ENCODE measurements at places on chromosomes 13 and 19.

GRCh38 chr19:28636016-28636629 is 576.8 kb downstream of the UQCRFS1 start:
- DNase-seq: no peak

- no peak for DNase-seq
Measured at GRCh38 chr13:57748096-57748495, 116.6 kb downstream of the PCDH17 start.

DNA sequence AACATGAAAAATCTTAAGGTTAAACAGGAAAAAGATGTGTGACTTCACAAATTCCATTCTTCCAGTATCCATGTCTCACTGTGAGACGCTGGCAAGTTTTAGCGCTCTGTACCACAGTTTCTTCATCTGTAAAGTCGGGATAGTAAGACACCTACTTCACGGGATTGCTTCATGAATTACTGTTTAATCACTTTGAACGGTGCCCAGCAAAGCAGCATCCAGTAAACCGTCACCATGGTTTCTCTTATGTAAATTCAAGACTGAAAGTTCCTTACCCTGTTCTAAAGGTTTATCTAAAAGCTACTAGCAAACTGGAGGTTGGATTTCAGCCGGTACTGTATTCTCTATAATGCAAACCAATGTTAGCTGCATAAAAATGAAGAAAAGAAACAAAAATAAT is 53.5 kb downstream of the KATNAL1 start:
- no peak for DNase-seq

GRCh38 chr13:59690857-59691500 is 472.7 kb downstream of the DIAPH3 start:
- no peak for DNase-seq

- no peak for DNase-seq
Measured at GRCh38 chr13:60165391-60166099, 1.8 kb upstream of the DIAPH3 start.

GRCh38 chr19:29953352-29954247 is 11.6 kb downstream of the URI1 start:
- no peak for DNase-seq

GRCh38 chr19:48755084-48755641 is at the start of gene FGF21:
Gene FGF21 (plus strand): TSS chr19:48755524. CDS start chr19:48756237, 713 bp downstream.
- no peak for DNase-seq

- no peak for DNase-seq
Measured at GRCh38 chr13:49791711-49792549, 552 bp downstream of the KPNA3 start.

- no peak for DNase-seq
Measured at GRCh38 chr19:8028951-8029491, 23.5 kb upstream of the CCL25 start.

GRCh38 chr13:111577208-111577828 is 256.9 kb downstream of the TEX29 start:
- DNase-seq: peak; percentile 64

All from NCI-H774 (cell line).